Stomach (tissue), 19 donors: ENCODE measurements at places on chromosomes 5 and 9. TPM values are rescaled to one million over a fixed set of nuclear protein-coding genes. Genes with fewer than 3 reads are reported as not detected.
A peak's percentile ranks its signal among the peaks of the same experiment; 100 is the strongest.

GRCh38 chr5:2710910-2711309, 40.6 kb downstream of the IRX2 start:
- no peak for DNase-seq

GRCh38 chr5:66440202-66440680, 156.0 kb upstream of the MAST4 start:
- no peak for DNase-seq

GRCh38 chr5:129172580-129172979, 78.0 kb downstream of the ISOC1 start:
- DNase-seq: peak; percentile 57

- DNase-seq: no peak
Measured at GRCh38 chr9:23811633-23812032, 14.4 kb downstream of the ELAVL2 start.

DNA sequence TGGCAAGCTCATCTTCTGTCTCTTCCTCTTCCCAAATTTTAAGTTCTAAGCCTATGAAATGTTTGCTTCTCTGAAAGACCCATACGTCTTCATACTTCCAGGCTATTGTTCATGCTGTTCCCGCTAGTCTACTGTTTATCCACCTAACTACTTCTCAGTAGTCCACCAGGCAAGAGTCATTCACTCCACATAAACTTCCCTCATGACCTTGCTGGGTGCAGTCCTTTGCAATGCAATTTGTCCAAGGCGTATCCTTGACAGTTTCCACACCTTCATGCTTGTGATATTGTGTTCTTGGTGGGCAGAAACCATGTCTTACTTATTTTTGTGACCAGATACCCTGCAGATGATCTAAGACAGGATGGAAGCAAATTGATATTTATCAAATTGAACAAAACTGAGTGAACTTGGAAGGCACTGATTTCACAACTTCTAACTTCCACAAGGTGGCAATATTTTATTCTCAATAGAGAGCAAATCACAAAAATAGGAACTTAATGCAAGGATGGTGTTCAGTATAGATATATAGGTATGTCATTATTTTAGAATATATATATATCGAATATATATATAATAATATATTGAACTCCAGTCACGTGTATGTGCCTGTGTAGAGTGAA, 30.3 kb downstream of the TYRP1 start:
- DNase-seq: peak; percentile 35

- DNase-seq: no peak
Measured at GRCh38 chr5:107242411-107243219, 428.1 kb downstream of the EFNA5 start.

DNA sequence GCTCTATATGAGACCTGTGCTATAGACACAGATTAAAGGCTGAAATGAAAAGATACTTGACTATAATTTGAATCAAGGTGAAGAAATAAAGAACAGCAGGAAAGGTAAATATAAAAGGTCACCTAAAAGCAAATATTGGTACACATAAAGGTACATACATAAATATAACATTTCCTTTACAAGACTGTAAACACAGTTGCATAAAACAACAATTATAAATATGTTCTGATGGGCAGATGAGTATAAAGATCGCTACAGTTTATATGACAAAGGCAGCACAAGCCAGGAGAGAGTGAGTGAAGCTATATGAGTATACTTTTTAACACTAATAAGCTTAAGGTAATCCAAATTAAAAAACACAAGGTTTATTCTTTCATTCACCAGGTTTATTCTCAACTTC, 114.5 kb downstream of the OXCT1 start:
- no peak for DNase-seq

- DNase-seq: no peak
Measured at GRCh38 chr5:123367739-123368138, 55.5 kb downstream of the CEP120 start.

GRCh38 chr5:114948363-114948762, 221.3 kb downstream of the TRIM36 start:
- DNase-seq: no peak

Gene ANKRD18B
- polyA plus RNA-seq: not detected

Gene TNFSF8
- polyA plus RNA-seq: 1.1 TPM

Gene AK3
- 49.9 TPM for polyA plus RNA-seq

Gene RASGEF1C
- not detected for polyA plus RNA-seq

Gene AIF1L
- 3.8 TPM for polyA plus RNA-seq

Gene C5orf34
- polyA plus RNA-seq: 1.00 TPM
